ENCODE measurements at places on chromosomes 5 and 9. TPM values are rescaled to one million over a fixed set of nuclear protein-coding genes. Genes with fewer than 3 reads are reported as not detected.
A peak's percentile ranks its signal among the peaks of the same experiment; 100 is the strongest.

LRRC19 gene
- polyA plus RNA-seq: 0.15 TPM

GRCh38 chr9:88221105-88221504 lies 82.8 kb upstream of the SPATA31C2 start:
- no peak for DNase-seq

GRCh38 chr9:20872340-20872977 lies 159.0 kb downstream of the HACD4 start:
- DNase-seq: no peak

- DNase-seq: peak; percentile 68
Measured at GRCh38 chr5:138077064-138077696, 6.7 kb upstream of the WNT8A start.

GRCh38 chr5:163385271-163385670 lies 52.1 kb upstream of the CCNG1 start:
- DNase-seq: peak; percentile 67

- DNase-seq: no peak
Measured at GRCh38 chr5:14068136-14068535, 75.0 kb upstream of the TRIO start.

- peak; percentile 79 for DNase-seq
Measured at GRCh38 chr5:56585999-56586691, 229.2 kb upstream of the MAP3K1 start.

DNA sequence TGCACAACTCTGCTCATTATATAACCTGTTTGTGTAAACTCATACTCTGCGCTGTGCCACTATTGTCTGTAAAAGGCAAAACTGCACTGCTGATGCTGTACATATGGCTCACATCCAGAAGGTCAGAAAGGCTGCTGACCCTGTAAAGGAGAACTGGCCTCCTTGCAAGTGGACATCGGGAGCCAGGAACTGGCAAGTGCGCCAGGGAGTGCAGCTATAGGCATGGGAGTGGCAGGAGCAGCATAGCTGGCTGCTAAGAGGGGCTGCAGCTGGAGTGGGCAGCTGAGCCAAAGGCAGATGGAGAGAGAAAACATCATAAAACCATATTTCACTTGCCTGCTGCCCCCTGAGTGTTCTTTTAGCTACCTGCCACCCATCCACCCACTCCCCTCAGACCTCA lies 2183.4 kb upstream of the ACO1 start:
- DNase-seq: no peak

GRCh38 chr5:147671365-147671764 lies 111.2 kb downstream of the JAKMIP2 start:
- no peak for DNase-seq

Data from muscle of back (tissue), 13 donors.